ENCODE measurements at places on chromosomes 3 and 15. TPM values are rescaled to one million over a fixed set of nuclear protein-coding genes. Genes with fewer than 3 reads are reported as not detected.

GRCh38 chr3:11582191-11582968 is 61.3 kb downstream of the VGLL4 start:
- peak; percentile 68 for DNase-seq

DNA sequence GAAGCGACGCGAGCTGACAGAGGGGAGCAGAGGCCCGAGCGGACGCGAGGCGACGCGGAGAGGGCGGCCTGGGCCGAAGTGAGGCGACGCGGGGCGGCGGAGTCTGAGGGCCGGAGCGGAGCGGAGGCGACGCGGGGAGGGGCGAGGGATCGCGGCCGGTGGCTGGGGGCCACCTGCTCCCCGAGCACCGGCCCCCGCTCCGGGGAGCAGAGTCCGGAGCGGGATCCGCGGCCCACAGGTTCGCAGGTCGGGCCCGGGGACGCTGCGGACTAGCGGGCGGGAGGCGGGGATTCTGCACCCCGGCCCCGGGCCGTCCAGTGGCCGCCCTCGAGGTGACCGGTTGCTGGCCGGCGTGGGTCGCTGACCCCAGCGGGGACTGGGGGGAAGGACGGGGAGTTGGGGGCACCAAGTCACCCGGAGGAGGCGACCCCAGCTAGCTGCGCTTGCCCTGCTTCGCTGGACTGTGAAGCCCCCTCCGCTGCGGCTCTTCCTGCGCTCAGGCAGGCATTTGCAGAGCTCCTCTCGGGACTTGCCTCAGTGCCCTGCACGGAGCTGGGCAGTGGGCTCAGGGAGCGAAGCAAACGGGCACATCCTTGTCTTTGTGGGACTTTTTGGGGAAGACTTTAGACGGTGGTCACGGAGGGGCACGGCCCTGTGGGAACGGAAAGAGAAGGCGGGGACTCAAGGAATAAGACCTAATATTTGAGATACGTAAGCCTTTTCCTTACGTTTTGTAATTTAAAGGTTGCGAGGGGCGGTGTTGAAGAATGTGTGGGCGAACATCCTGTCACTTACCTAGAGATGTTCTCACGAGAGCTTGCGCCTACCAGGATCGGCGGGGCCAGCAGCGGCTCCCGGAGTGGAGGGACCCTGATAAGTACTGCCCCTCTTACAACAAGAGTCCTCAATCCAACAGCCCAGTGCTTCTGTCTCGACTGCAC is 566 bp downstream of the HMCES start:
- no peak for DNase-seq

DNA sequence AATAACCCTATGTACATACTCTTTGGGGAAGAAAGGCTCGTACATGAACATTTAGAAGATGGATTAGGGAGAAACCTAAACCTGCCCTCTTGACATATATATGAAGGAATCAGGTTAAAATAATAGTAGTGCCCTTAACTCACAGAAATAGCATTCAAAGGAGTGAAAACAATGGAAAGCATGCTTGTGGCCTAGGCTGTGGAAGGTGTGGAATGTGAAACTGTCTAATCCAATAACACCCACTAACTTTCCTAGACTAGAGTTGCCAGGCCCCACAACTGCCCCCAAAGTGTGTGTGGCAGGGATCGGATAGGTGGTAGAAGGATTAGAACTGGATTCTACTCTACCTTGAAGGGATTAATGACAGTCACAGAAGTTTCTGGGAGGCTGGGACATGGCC is 317.4 kb upstream of the LRRFIP2 start:
- no peak for DNase-seq

Gene GOLGA6D
- not detected for total RNA-seq

Data from myocyte (in vitro differentiated cells).